ENCODE measurements at places on chromosomes 16 and 17. TPM values are rescaled to one million over a fixed set of nuclear protein-coding genes. Genes with fewer than 3 reads are reported as not detected.
A peak's percentile ranks its signal among the peaks of the same experiment; 100 is the strongest.

GRCh38 chr16:878072-878784, 77.7 kb upstream of the GNG13 start:
- H3K4me1 ChIP-seq = no peaks in the 10 kb centered on the region
- no peaks in the 10 kb centered on the region for H3K36me3 ChIP-seq
- no peak overlapping the region for H3K27ac ChIP-seq
- DNase-seq = no peak

- no peaks in the 10 kb centered on the region for H3K4me1 ChIP-seq
- no peak for DNase-seq
- no peak overlapping the region for H3K4me3 ChIP-seq
- no peaks in the 10 kb centered on the region for H3K27me3 ChIP-seq
These were observed 51.9 kb downstream of the SHCBP1 start for GRCh38 chr16:46569231-46569735.

- peaks cover 4% of the 10 kb centered on the region for H3K27me3 ChIP-seq
- no peak overlapping the region for H3K27ac ChIP-seq
- peaks cover 19% of the 10 kb centered on the region for H3K4me1 ChIP-seq
- no peak for DNase-seq
- no peaks in the 10 kb centered on the region for H3K36me3 ChIP-seq
These were observed 83.2 kb downstream of the ARHGAP23 start for GRCh38 chr17:38511150-38512108.

- H3K27me3 ChIP-seq = no peaks in the 10 kb centered on the region
- no peak overlapping the region for H3K27ac ChIP-seq
- H3K4me1 ChIP-seq = peaks cover 7% of the 10 kb centered on the region
- no peaks in the 10 kb centered on the region for H3K36me3 ChIP-seq
- no peak overlapping the region for H3K4me3 ChIP-seq
- peak; percentile 64 for DNase-seq
These were observed 344.6 kb downstream of the SOX9 start for GRCh38 chr17:72465191-72466024.

DNA sequence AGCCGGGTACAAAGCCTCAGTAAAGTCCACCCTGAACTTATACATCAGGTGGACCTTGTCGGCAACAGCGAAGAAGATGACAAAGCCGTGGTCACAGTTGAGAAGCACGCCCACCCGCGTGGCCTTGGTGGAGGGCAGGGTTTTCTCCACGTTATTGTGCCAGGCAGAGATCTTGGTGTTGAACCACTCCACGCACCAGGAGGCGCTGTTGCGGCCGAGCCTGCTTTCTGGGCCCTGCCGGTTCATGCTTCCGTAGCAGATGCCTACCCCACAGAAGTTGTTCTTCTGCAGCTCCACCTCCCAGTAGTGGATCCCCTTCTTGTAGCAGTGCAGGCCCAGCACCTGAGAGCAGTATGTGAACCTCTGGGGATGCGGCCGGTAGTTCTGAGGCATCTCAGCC, 22.1 kb downstream of the TRIM25 start:
- H3K36me3 ChIP-seq = no peaks in the 10 kb centered on the region
- H3K4me3 ChIP-seq = no peak overlapping the region
- H3K4me1 ChIP-seq = peaks cover 3% of the 10 kb centered on the region
- DNase-seq = peak; percentile 26

- H3K4me1 ChIP-seq = no peaks in the 10 kb centered on the region
- DNase-seq = no peak
- H3K4me3 ChIP-seq = no peak overlapping the region
- H3K36me3 ChIP-seq = no peaks in the 10 kb centered on the region
- H3K27ac ChIP-seq = no peak overlapping the region
- H3K27me3 ChIP-seq = no peaks in the 10 kb centered on the region
These were observed 29.1 kb downstream of the EFCAB13 start for GRCh38 chr17:47352848-47353247.

DNA sequence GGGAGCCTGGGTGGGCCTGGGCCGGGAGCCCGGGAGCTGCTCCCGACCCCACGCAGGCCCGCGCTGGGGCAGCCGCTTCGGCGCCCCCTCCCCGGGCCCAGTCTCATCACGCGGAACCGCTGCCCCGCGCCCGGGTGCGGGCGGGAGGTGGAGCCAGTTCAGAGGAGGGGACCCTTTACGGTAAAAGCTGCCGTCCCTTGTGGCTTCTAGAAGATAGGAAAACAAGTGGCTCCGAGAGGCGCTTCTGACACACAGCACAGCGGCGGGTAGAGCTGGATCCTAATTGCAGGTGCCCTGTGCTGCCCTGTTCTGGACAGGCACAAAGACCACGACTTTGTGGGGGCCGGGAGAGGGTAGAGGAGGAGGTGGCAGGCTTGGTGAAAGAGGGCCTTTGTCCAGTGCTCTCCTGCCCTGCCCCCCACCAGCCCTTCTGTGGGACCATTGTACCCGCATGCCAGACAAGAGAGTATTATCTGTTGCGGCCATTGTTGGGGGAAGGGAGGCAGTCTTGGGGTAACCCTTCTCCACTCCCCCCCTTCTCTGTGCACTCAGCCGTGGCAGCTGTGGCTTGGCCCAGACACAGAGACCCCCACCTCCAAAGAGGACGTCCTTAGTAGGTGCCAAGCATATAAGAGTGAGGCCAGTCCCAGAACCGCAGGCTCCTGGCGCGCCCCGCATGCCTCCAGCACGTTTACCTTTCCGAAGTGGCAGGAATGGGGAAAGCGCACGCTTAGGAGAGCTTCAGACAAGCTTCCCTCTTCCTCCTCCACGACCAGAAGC, 736 bp downstream of the CNP start:
- peaks cover 4% of the 10 kb centered on the region for H3K36me3 ChIP-seq
- peak overlapping the region; percentile 77 for H3K27ac ChIP-seq
- H3K4me3 ChIP-seq = peak overlapping the region; percentile 58
- H3K27me3 ChIP-seq = no peaks in the 10 kb centered on the region
- no peak for DNase-seq

GRCh38 chr17:15238057-15238456, 27.1 kb downstream of the PMP22 start:
- H3K27ac ChIP-seq = no peak overlapping the region
- peaks cover 28% of the 10 kb centered on the region for H3K4me1 ChIP-seq
- no peak for DNase-seq
- no peaks in the 10 kb centered on the region for H3K27me3 ChIP-seq
- no peak overlapping the region for H3K4me3 ChIP-seq

GRCh38 chr17:45284176-45285140, 22.6 kb upstream of the SPATA32 start:
- H3K27me3 ChIP-seq = no peaks in the 10 kb centered on the region
- H3K4me1 ChIP-seq = peaks cover 22% of the 10 kb centered on the region
- no peak overlapping the region for H3K4me3 ChIP-seq
- DNase-seq = no peak
- H3K27ac ChIP-seq = no peak overlapping the region
- peaks cover 5% of the 10 kb centered on the region for H3K36me3 ChIP-seq

Gene ASPHD1
- total RNA-seq = 3.9 TPM

Gene CBX2
- 35.3 TPM for total RNA-seq

Gene ANKRD40CL
- not detected for total RNA-seq

Gene NAA60
- total RNA-seq = 50.7 TPM

Gene PRR35
- total RNA-seq = 0.66 TPM

All from cardiac muscle cell (in vitro differentiated cells and primary cell).